Bone marrow (tissue), 2 donors: ENCODE measurements at places on chromosomes 3 and 15.

GRCh38 chr3:26621906-26622620, 509 bp upstream of the LRRC3B start:
- no peak for DNase-seq

GRCh38 chr15:66927201-66928077, 138.0 kb upstream of the SMAD3 start:
- DNase-seq: no peak

DNA sequence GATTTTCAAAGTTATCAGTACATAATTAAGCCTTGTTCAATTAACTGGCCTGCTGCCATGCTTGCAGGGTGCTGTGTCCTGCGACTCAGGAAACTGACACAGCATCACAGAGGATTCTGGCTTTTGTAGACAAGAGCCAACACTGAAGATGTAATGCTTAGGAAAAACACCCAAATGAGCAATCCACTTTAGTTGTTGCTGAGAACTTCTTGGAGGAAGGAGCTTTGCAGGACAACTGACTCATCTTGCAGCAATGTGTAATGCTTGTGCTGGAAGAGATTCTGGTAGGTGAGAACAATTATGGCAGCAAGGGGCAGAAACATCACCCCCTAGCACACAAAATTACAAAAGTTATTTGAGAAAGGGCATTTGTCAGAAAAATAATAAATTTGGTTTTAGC, 67.6 kb downstream of the NLGN1 start:
- no peak for DNase-seq

- no peak for DNase-seq
These were observed 38.9 kb downstream of the ABI3BP start for GRCh38 chr3:100954199-100954935.

GRCh38 chr3:62210011-62210410, 163.3 kb downstream of the FEZF2 start:
- no peak for DNase-seq

DNA sequence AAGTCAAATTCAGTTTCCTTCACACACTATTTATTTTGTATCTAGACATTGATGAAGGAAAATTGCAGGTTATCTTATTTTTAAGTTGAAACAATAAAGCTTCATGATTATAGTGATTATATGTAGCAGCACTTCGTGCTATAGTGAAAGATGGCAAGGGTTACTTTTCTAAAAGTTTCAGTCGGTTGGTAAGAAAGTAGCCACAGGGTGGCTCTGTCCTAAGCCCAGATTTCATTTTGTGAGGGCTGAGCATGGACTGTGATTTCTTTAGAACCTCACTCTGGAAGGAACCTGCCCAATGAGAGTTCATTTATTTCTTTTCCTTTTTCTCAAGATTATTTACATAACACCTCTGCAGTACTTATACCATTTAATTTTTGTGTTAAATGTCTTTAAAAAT, 66.5 kb downstream of the NME9 start:
- no peak for DNase-seq

DNA sequence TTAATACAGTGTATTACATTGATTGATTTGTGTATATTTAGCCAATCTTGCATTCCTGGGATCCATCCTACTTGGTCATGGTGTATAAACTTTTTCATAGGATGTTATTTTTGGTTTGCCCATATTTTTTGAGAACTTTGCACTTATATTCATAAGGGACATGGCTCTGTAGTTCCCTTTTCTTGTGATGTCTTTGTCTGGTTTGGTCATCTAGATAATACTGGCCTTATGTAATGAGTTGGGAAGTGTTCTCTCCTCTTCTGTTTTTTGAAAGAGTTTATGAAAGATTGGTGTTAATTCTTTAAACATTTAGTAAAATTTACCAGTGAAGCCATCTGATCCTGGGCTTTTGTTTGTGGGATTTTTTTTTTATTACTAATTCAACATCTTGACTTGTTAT, 9.6 kb downstream of the CHST13 start:
- no peak for DNase-seq

DNA sequence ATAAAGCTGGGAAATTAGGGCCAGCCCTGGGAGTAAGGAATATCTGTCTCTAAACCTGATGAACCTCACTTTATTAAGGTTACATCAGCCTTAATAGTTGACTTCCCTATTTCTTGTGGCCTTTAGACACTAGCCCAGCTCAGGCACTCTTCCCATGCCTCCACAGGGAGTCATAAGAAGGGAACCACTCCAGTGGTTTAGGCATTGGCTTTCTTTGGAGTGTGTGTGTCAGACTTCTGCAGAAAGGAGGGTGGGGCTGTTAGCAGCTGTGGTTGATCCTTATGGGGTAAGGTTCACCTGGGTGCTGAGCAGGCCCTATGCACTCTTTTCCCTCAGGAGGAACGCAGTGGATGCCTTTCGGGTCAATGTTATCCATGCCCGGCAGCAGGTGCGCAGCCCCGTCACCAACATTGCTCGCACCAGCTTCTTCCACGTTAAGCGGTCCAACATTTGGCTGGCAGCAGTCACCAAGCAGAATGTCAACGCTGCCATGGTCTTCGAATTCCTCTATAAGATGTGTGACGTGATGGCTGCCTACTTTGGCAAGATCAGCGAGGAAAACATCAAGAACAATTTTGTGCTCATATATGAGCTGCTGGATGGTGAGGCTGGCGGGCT, 4.0 kb downstream of the AP2M1 start:
- no peak for DNase-seq

DNA sequence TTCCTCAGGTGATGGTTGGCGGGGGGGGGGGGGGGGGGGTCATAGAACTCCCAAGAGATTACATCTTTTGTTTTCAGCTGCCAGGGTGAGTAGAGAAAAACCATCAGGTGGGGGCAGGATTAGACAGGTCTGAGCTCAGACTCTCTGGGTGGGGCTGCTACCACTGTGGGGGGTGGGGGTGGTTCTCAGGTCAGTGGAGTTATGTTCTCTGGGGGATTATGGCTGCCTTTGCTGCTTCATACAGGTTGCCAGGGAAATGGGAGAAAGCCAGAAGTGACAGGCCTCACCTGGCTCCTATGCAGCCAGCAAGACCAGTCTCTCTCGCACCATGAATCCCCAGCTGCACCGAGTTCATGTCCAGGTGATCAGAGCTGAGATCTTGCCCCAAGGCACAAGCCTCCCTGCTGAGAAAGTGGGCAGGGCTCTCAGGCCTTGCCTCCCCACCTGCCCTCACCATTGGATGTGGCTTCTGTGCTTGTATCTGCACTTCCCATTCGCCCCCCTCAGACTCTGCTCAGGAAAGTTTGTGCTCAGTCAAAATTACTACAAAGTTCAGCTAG, 828.1 kb downstream of the MCTP2 start:
- no peak for DNase-seq

GRCh38 chr3:184937611-184938010, 125.6 kb downstream of the VPS8 start:
- no peak for DNase-seq

DNA sequence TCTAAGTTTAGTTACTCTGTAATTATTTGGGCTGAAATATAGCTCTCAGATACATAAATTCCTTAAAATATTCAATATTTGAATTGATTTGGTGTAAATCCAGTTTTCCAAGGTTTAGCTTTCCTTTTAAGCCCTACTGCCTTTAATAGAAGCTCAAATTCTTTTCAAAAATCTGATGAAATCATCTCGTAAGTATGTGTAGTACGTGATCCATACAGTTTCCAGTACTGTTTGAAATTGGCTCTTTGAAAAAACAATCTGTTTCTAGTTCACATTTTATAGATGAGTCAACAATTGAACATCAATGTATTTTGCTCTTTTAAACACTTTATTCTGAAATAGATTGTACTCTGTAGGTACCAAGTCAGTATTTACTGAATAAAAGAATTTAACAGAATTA, 84.2 kb downstream of the LRRC49 start:
- no peak for DNase-seq

DNA sequence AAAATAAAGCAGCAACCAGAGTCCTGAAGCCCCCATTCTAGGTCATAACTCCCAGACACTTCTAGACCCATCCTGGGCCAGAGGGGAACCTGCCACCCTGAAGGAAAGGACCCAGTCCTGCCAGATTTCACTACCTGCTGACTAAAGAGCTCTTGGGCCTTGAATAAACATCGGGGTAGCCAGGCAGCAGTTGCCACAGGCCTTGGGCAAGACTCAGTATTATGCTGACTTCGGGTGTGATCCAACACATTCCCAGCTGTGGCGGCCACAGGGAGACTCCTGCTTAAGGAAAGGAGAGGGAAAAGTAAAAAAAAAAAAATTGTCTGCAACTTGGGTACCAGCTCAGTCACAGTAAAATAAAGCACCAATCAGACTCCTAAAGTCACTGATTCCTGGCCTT, 23.8 kb downstream of the NEDD4 start:
- no peak for DNase-seq

DNA sequence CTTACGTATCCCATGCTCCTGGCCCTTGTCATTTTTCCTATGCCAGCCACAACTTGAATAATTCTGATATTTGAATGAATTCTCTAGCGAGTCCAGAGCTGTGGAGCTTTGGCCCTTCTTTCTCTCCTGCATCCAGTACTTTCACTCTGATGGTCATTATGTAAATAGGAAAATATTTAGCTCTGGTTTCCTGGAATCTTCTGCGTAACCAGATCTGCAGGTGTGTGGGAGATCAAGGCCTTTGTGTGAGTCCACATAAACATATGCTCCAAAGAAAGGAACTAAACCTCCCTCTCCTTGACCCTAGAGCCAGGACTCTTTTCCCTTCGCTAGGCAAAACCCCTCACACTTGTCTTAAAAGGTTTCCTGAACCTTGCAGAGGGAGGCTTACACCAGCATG, 132.5 kb upstream of the THBS1 start:
- DNase-seq: no peak

DNA sequence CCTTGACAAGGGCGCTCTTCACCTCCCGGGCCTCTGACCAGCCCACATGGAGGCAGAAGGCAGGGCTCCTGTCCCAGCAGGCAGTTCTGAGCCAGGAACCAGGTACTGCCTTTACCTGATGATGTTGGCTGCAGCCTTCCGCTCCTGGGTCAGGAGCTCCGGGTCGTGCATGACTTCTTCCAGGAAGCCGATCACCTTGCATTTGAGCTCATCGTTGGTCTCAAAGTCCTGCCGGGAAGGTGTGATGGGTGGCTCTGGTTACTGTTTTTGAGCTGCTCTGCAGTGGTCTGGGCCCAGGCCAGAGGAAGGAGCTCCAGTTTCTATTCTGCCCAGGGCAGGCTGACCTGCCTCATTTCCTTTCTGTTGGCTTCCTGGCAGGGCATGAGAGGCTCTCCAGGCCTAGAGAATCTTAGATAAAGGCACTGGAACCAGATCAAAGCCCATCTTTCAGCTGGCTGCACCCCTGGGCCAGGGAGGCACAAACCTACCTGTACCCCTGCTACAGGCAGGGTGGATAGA, 53.2 kb upstream of the CTSH start:
- DNase-seq: no peak

- no peak for DNase-seq
These were observed 47.2 kb downstream of the CCDC33 start for GRCh38 chr15:74283368-74283767.

GRCh38 chr3:87615506-87615905, 339.1 kb upstream of the POU1F1 start:
- no peak for DNase-seq

DNA sequence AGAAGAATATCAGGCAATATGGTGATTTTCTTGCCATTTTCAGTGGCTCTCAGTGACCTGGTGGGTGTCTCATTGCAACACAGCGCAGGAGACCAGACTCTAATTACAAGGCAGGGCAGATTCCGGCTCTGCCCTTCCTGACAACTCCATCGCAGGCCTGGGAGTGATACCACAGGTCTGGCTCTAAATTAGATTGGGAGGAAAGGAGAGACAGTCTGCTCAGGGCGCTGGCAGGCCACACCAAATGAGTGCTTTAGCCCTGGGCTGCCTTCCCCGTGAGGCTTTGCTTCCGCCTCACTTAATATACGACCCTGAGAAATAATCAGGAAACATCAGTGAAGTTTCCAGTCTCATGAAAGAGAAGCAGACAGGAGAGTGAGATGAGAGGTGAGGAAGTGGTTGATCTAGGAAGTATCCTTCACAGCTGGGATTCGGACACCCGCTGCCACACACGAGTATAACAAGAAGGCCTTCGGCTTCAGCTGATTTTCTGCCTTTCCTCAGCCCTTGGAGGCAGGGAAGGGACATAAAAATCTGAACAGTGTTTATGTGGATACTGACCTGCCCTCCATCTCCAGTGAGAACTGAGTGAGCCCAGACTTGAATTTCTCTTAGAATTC, 73.7 kb upstream of the PROK2 start:
- DNase-seq: no peak

GRCh38 chr3:15899388-15899787, 101.6 kb upstream of the ANKRD28 start:
- no peak for DNase-seq

DNA sequence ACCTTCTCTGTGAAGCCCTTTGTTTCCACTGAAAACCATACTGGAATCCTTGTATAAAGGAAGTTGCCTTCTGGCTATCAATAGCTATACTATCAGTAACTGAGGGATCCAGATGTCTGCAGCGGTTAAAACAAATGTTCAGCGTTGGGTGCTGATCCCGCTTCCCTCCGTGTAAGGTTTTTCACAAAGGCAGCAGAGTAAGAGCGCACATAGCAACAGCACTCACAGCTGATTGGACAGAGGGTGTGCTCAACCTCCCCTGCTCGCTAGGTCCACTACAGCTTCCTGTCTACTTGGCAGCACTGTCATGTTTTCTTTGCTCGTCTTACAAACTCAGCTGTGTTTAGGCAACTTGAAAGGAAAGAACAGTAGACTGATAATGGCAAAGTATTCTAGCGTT, 27.3 kb downstream of the ATOSA start:
- peak; percentile 39 for DNase-seq

- no peak for DNase-seq
These were observed 18.1 kb upstream of the DOCK3 start for GRCh38 chr3:50656417-50657195.

GRCh38 chr3:143795874-143796273, 52.4 kb downstream of the SLC9A9 start:
- DNase-seq: no peak

DNA sequence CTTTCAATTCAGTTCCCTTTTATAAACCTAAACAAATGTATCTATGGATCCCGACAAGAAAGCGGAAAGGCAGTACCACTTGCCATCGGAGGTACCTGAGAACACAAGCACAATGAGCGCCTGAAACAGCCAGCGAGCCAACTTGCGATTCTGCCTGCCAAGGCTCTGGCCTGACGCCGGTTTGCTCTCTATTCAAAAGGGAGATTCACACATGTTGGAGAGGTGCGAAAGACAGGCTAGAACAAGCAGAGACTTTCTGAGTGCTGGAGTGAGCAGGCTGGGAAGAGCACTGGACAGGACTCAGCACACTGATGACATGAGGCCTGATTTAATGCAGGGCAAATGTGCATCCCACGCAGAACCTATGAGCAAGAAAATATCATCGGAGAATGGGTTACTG, 17.7 kb upstream of the PRR23E start:
- DNase-seq: no peak

DNA sequence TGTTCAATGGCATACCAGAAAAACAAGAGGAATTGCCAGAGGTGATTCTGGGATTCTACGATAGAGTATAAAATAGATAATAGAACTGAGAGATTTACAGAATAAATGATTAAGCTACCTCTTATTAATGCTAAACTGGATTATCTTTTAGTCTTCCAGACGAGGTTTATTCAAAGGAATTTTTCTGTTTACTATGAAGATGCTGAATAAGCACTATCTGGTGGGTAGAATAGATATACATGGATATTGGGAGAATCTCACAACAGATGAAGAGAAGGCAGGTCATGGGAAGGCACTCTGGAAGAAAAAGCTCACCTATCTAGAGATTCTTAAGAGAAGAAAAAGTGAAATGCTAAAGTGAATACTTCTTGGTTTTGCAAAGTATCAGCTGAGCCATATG, 11.2 kb downstream of the CIP2A start:
- no peak for DNase-seq

- DNase-seq: no peak
These were observed 68.4 kb upstream of the TMC3 start for GRCh38 chr15:81442454-81442853.

- DNase-seq: no peak
These were observed 223.2 kb downstream of the MTHFS start for GRCh38 chr15:79673416-79674123.
